ENCODE measurements at places on chromosomes 13 and 19.

DNA sequence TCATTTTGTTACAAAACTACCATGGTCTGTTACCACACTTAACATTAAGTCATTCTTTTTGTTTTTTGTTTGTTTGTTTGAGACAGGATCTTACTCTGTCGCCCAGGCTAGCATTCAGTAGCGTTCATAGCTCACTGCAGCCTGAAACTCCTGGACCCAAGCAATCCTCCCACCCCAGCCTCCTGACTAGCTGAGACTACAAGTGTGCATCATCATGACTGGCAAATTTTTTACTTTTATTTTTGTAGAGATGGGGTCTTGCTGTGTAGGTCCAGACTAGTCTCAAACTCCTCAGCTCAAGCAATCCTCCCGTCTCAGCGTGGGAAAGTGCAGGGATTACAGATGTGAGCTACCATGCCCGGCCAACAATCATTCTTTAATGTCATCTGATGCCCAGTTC is 3.3 kb downstream of the ALDH16A1 start:
- DNase-seq = no peak

- DNase-seq = no peak
Observed at GRCh38 chr13:32878163-32878562, 138.1 kb upstream of the KL start.

- DNase-seq = no peak
Observed at GRCh38 chr13:62781866-62782265, 1366.2 kb upstream of the PCDH20 start.

DNA sequence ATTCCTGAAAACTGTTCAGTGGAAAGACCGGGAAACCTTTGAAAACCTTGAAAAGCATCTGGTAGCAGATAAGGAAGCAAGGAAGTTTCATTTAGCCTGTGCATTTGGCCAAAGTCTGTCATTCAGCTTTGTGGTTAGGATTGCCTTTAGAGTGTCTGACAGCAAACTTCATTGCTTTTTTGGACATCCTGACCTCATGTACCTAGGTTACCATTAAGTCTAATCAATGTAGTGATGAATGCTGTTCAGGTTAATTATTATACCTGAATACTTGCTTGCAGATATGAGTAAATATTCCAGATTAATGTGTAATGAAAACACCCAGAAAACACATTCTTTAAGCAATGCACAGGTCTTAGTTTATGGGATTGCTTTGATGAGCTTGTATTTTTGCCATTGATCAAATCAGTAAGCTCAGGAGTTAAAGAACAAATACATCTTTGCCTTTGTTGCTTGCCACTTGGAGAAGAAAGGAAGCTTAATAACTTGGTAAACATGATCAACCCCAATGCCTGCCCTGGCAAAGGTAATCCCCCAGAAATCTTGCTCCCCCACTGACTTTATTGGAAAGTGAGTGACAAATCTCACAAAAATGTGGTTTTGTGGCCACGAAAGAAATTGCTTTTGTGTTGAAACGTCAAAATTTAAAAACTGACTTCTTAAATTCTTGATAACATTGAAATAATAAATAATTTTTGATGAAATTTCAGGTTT is 87.4 kb downstream of the SLC15A1 start:
- DNase-seq = no peak

DNA sequence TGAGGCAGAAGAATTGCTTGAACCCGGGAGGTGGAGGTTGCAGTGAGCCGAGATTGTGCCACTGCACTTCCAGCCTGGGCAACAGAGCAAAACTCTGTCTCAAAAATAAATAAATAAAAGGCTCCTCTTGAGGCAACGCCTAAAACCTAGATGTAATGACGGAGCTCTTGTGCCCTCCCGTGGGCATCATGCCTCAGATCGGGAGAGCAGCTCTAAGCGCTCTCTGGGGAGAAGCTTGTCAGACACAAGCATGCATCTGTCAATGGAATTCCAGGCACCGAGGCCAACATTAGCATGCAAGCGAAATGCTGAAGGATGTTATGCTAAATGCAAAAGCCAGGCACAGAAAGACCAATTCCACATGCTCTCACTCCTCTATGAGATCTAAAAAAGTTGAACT is 45.6 kb upstream of the MRI1 start:
- peak; percentile 38 for DNase-seq

DNA sequence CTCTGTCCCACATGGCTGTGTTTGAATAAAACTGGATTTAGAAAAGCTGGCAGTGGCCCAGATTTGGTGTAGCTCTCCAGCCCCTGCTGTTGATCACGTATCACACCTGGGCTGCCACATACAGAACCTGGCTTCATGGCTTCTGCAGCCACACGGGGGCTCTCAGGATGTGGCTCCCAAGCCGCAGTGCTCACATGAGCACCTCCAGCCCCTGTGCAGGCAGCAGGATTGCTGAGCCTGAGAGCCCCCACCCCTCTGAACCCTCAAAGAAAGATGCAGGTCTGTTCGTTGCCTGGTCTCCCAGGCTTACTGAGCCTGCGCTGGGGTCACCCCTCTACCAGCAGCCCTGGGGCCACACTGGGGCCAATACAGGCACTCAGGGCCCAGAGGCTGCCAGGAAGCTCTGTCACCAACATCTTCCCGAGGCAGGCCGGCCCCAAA is 2.7 kb downstream of the PLEKHF1 start:
- DNase-seq = no peak

GRCh38 chr13:30991922-30992321 is 59.5 kb downstream of the TEX26 start:
- no peak for DNase-seq

- DNase-seq = no peak
Observed at GRCh38 chr19:1027650-1028061, 1.2 kb downstream of the CNN2 start.

DNA sequence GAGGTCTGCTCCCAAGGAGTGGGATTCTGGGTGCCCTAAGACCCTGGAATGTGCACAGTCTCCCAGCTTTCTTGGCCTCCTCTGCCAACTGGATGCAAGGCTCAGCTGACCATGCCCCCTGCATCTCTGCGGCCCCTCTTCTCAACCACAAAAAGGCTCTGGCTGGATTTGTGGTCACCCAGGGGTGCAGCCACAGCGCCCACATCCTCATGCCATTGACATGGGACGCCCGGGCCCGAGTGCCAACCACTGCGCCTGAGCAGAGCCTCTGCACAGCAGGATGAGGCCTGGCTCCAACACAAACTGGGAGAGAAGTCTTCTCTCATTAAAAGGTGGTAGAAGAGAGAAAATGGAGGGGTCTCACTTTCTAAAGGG is 103.5 kb downstream of the FOXO1 start:
- no peak for DNase-seq

- no peak for DNase-seq
Observed at GRCh38 chr13:40084934-40085333, 429.5 kb downstream of the COG6 start.

GRCh38 chr19:4441994-4442818 is 15.4 kb downstream of the UBXN6 start:
- no peak for DNase-seq

GRCh38 chr13:89496478-89496877 is 1825.3 kb downstream of the SLITRK5 start:
- no peak for DNase-seq

DNA sequence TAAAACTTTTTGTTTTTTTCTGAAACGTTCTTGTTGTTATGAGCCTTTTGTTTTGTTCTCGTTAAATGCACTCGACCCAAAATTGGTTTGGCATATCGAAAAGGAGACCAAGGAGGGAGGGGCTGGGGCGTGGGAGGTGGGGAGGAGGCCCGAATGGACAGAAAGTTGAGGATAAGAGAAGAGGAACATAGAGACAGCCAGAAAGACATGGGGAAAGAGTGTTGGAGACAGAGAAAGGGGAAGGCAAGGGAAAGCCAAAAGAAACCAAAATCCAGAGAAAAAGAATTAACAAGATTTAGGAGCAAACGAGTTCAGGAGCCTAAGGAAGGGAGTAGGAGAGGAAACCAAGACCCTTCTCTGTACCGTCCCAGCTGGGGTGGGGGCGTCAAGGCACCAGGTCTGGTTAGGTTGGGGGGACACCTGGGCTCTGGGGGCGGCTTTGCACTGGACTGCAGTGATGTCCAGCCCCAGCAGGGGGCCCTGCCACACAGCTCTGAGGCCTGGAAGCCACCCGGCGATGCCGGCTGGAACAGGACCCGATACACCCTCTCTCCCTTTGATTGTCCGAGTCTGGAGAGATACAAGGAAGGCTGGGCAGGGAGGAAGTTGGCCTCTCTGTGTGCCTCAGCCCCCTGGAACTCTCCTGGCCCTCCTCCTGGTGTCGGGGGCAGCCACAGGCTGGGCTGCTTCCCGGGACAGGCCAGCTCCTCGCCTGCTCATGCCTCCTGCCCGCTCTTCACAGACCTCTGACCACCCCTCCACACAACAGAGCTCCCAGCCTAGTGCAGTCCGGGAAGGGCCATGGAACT is 11.6 kb upstream of the ASF1B start:
- DNase-seq = peak; percentile 29

Data from occipital lobe (tissue), 3 donors.